ENCODE measurements at places on chromosomes 2 and 18.

DNA sequence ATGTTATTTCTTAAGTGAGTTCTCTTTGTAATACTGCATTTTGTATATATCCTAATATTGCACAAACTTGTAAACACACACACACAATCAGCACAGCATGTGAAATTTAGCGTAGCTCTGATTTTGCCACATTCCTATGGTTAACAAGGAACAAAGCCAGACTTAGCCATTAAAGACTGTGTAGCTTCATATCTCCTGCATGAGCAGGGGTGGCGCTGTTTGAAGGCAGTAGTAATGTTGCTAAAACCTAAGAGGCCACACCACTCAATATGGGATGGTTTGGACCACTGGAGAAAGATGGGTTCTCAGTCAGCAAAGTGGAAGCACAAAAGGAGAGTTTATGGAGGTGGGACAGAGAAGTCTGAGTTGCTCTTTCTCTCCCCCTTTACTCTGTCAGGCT lies 61.1 kb upstream of the RND3 start:
- no peak for DNase-seq

- no peak for DNase-seq
These were observed 34.0 kb upstream of the STRN start for GRCh38 chr2:37000318-37000717.

- no peak for DNase-seq
These were observed 30.4 kb downstream of the INPP4A start for GRCh38 chr2:98474979-98475632.

- no peak for DNase-seq
These were observed 66.0 kb upstream of the SLC14A2 start for GRCh38 chr18:45549290-45549689.

DNA sequence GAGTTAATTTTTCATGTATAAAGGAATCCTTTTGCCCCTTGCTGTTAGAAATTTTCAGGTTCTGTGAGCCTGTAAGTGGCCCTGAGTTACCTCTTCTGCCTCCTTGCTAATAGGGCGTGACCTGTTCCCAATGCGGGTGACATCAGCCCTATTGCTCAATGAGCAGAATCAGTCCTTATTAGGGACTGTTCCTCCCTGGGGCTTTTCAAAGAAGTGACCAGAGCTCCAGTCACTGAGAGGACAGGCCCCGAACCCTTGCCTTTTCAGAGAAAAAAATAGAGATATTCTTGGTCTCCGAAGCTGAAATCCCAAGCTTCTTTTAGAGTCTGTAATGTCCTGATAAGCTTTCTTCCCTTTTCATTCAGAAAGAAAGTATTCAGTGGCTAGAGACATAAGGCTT lies 8.2 kb upstream of the APOB start:
- DNase-seq = no peak

- DNase-seq = no peak
These were observed 76.1 kb upstream of the MAPRE2 start for GRCh38 chr18:34965108-34965507.

DNA sequence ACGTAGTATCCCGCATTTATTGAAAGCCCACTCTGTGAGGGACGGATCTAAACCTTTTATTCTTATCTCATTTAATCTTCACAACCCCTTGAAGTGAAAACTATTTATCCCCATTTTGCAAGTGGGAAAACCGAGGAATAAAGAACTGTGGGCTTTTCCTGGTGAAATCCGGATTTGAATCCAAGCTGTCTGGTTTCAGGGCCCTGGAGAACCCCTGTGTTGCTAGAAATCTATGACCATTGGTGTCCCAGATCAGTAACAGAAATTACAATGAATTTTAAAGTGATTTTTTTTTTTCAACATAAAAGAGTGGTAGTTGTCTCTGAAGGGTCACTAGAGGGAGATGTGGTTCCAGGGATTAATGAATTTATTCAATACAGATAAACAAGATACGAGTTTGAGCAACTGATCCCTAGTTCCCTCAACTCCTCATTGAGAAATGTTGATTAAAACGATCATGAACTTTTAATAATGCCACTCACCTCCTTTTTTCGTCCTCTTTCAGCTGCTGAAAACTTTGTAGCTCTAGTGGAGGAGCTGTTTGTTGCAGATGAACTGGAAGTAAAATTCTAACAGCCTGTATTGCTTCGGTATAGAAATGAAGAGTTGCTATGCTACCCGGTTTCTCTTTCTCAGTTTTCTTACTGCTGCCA lies 940 bp downstream of the XRCC5 start:
- DNase-seq = no peak

GRCh38 chr2:110770959-110771431 lies 38.6 kb downstream of the ACOXL start:
- DNase-seq = no peak

DNA sequence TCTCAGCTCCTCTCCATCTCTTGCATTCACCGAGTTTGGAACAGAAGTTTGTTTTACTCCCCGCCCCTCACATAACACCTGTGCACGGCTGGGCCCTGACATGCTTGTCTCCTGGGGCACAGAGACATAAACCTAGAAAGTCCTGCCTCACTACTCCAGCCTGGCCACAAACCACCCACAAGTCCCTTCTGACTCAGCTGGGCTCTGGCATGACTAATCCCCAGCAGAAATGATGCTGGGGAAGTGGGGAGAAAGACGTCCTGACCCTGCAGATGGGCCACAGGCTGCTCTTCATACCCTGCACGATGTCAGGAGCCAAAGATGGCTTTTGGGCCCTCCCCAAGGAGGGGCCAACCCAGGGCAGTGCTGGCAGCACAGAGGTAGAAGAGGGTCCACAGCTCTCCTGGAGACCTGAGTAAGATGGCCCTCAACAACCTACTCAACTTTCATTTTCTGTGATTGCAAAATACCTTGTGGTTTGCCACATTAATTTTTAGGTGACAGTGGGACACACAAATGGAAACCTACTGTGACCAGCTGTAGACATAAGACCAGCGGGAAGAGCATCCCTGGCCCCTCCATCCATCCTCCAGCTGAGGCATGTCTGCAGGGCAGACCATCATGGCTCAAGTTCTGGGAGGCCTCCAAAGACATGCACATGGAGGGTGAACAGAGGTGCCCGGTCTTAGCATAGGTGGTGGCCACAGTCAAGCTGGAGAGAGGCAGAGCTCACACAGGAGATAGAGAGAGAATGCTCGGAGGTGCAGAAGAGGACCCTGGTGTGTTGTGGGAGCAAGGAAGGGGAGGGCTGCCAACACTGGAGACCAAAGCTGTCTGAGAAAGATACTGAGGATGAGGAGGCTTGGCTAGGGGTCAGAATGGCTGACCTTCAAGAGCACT lies 40.0 kb downstream of the DNMT3A start:
- no peak for DNase-seq

DNA sequence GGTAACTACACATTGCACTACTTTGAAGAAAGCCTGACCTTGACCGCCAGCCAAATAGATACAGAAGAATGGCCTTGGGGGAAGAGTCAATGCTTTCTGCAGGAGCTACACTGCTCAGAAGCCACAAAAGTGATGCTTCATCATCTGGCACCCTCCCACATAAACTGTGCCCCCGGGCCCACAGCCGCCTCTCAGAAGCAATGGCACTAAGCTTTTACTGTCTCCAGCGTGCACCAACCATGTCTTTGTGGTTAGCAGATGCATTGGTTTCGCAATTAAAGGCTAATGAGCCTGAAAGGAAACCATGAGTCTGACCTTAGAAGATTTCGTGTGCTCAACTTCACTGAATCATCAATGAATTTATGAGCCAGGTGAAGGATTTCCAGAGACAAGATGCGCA lies 209.4 kb upstream of the TRIB2 start:
- DNase-seq = no peak

- DNase-seq = no peak
These were observed 228.0 kb upstream of the ID2 start for GRCh38 chr2:8453904-8454302.

Measured in putamen (tissue), 1 donor.